ENCODE measurements at places on chromosomes 4 and X.

DNA sequence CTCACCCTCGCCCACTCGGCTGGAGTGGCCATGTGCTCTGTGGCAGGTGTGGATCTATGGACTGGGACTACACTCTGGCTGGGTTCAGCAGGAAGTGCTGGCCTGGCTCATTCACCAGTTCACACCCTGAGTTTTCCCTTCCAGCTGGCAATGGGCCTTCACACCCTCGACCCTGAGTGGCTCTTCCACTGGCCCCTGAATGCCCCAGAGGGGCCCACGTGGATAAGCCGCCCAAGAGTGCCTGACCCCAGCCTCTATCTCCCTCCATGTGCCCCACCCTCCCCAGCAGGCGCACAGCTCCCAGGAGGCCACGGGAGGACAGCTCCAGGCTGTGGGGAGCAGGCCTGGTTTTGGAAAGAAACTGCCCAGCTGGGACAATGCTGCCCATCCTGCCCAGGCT lies 234.1 kb downstream of the AFAP1 start:
- no peak for DNase-seq

- DNase-seq = no peak
Observed at GRCh38 chrX:139862208-139862607, 70.6 kb downstream of the ATP11C start.

GRCh38 chr4:81505726-81506125 lies 34.0 kb upstream of the RASGEF1B start:
- no peak for DNase-seq

DNA sequence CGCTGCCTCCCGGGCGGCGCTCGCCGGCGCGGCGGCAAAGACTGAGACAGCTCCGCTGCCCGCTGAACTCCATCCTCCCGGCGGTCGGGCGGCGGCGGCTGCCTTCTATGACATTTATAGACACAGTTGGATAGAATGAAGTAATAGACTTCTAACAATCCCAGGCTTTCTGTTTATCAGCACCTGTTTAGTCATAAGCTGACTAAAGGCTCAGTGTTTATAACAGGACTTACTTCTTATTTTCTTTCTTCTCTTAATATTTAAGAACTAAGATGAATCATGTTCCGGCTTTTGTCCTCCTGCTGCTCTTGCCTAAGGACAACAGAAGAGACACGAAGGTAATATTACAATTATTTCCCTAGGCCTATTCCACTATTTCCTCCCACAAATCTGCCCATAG lies 3.9 kb downstream of the ARL13A start:
- no peak for DNase-seq

DNA sequence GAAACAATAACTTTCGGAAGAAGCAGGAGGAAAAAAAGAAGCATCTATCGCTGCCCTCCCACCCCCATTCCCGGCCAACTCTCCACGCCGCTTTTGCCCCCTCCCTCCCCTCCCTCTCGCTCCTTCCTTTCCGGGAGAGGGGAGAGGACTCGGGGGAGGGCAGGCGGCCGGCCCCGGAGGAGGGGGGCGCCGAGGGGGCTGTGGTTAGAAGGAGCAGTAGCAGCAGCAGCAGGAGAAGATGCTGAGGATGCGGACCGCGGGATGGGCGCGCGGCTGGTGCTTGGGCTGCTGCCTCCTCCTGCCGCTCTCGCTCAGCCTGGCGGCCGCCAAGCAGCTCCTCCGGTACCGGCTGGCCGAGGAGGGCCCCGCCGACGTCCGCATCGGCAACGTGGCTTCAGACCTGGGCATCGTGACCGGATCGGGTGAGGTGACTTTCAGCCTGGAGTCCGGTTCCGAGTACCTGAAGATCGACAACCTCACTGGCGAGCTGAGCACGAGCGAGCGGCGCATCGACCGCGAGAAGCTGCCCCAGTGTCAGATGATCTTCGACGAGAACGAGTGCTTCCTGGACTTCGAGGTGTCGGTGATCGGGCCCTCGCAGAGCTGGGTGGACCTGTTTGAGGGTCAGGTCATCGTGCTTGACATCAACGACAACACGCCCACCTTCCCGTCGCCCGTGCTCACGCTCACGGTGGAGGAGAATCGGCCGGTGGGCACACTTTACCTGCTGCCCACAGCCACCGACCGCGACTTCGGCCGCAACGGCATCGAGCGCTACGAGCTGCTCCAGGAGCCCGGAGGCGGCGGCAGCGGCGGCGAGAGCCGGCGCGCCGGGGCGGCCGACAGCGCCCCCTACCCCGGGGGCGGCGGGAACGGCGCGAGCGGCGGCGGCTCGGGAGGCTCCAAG lies 1.3 kb downstream of the PCDH7 start:
- DNase-seq = no peak

DNA sequence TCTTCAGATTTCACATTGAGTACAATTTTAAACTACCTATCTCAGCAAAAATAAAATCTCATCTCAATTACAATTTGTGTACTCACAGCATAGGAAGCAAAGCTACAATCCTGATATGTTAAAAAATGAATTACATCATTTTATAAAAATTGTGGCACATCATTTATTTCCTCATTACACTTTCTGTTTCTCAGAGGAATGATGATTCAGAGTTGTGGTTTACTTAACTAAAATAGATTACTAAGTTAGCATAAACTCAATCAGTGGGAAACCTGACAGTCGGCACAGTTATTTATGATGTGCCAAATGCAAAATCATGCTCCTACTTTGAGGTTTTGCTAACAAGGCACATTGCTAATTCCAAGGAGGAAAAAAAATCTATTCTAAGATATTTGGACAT lies 325.0 kb downstream of the FBXO8 start:
- no peak for DNase-seq

DNA sequence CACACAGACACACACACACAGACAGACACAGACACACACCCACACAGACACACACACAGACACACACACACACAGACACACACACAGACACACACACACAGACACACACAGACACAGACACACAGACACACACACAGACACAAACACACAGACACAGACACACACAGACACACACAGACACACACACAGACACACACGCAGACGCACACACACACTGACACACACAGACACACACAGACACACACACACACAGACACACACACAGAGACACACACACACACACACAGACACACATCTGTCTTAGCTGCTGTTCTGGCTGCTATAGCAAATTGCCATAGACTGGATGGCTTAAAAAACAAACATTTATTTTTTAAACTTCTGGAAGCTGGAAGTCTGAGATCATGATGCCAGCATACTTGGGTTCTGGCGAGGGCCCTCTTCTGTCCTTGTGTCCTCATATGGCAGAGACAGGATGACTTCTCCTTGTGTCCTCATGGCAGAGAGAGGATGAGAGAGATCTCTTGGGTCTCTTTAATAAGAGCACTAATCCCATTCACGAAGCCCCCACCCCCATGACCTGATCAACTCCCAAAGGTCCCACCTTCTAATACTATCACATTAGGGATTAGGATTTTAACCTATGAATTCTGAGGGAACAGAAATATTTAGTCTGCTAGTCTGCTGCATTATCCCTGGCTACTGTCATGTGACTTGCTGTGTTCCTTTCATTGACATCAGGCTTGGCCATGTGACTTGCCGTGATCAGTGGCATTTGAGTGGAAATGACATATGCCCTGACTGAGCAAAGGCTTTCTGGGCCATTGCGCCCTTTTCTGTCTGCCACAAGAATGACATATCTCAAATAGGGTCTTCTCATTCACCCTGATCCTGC lies 32.7 kb upstream of the RASGEF1B start:
- DNase-seq = peak; percentile 9

GRCh38 chr4:151522866-151523519 lies 114.0 kb downstream of the FHIP1A start:
- no peak for DNase-seq

GRCh38 chr4:8886612-8887406 lies 15.2 kb upstream of the HMX1 start:
- no peak for DNase-seq

DNA sequence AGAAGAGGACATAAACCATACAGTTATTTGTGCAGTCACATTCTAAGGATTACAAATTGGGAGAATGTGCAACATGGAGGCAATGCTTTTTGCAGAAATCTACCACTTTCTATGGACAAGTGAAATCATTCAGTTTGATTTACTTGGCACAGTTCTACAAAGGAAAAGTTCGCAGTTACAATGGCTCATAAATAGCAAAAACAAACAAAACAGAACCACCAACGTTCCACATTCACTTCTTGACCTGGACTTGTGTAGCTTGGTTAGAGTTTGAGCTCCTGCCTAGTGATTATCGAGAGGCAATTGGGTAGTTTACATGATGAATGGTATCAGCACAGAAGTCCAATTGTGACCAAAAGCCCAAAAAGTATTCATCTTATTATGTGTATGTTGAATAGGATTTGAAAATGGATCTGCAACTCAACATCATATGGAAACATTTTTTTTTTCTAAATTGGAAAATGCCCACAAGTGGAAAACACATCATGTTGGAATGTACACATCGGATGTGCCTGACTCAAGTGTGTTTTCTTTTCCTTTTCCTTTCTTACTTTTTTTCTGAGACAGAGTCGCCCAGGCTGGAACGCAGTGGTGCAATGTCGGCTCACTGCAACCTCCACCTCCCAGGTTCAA lies 123.8 kb downstream of the LUZP4 start:
- DNase-seq = no peak

DNA sequence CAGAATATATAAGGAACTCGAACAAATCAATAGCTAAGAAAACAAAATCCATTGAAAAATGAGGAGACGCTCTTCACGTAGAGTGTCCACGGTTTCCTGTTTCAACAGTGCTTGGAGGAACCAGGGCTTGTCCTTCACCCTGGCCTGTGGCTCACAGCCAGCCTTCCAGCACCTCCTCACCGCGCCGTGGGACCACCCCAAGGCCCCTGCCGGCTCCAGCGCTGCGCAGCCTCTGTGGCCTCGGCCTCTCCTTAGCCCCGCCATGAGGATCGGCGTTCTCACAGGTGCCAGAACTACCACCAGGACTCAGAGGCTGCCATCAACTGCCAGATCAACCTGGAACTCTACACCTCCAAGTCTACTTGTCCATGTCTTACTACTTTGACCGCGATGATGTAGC lies 52.5 kb upstream of the CTSO start:
- no peak for DNase-seq

- DNase-seq = no peak
Observed at GRCh38 chr4:52550186-52550585, 108.9 kb downstream of the USP46 start.

GRCh38 chrX:38275615-38276014 lies 51.7 kb downstream of the RPGR start:
- no peak for DNase-seq

- no peak for DNase-seq
Observed at GRCh38 chrX:40987413-40987812, 97.8 kb upstream of the USP9X start.

GRCh38 chrX:66675541-66675940 lies 36.7 kb upstream of the EDA2R start:
- DNase-seq = no peak

GRCh38 chr4:46931981-46932380 lies 22.9 kb upstream of the COX7B2 start:
- DNase-seq = no peak

GRCh38 chr4:186743261-186743660 lies 19.6 kb upstream of the FAT1 start:
- DNase-seq = no peak
